ENCODE measurements at places on chromosomes 6 and 20.

- no peaks in the 10 kb centered on the region for H3K36me3 ChIP-seq
- H3K4me1 ChIP-seq = peaks cover 15% of the 10 kb centered on the region
- H3K27me3 ChIP-seq = no peaks in the 10 kb centered on the region
- no peak overlapping the region for H3K4me3 ChIP-seq
- H3K27ac ChIP-seq = peak overlapping the region; percentile 20
- peak; percentile 50 for DNase-seq
Measured at GRCh38 chr6:39835821-39836295, 43.7 kb downstream of the DAAM2 start.

GRCh38 chr20:41068806-41069205 is 40.2 kb downstream of the TOP1 start:
- no peaks in the 10 kb centered on the region for H3K27me3 ChIP-seq
- H3K4me3 ChIP-seq = no peak overlapping the region
- no peak for DNase-seq

- H3K27me3 ChIP-seq = no peaks in the 10 kb centered on the region
- no peaks in the 10 kb centered on the region for H3K4me1 ChIP-seq
- no peak overlapping the region for H3K4me3 ChIP-seq
- no peaks in the 10 kb centered on the region for H3K36me3 ChIP-seq
- no peak for DNase-seq
- H3K27ac ChIP-seq = no peak overlapping the region
Measured at GRCh38 chr6:4420160-4420865, 284.9 kb upstream of the ECI2 start.

- peaks cover 31% of the 10 kb centered on the region for H3K4me1 ChIP-seq
- peak; percentile 86 for DNase-seq
- no peaks in the 10 kb centered on the region for H3K36me3 ChIP-seq
- peak overlapping the region; percentile 13 for H3K4me3 ChIP-seq
- peaks cover 2% of the 10 kb centered on the region for H3K27me3 ChIP-seq
- peak overlapping the region; percentile 77 for H3K27ac ChIP-seq
Measured at GRCh38 chr6:168157272-168158212, 78.5 kb upstream of the FRMD1 start.

GRCh38 chr6:6392214-6393068 is 72.0 kb upstream of the F13A1 start:
- no peaks in the 10 kb centered on the region for H3K4me1 ChIP-seq
- H3K27ac ChIP-seq = no peak overlapping the region
- no peak for DNase-seq
- no peak overlapping the region for H3K4me3 ChIP-seq
- H3K36me3 ChIP-seq = no peaks in the 10 kb centered on the region

DNA sequence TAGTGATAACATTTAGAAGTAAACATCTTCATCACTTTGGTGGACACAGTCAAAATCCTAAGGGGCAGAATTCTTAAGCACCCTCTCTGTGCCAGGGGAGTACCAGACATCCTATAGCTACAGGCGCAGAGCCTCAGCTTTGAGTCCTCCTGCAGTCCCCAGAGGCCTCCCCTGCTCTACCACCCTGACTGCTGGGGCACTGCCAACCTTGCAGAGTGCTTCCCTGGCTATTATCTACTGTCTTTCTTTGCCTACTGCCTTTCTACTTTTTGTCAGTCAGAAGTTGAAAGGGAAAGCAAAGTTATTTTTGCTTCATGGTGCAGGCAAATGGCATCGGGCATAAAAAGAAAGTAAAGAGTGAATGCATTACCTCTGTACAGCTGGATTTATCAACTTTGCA is 80.1 kb downstream of the AIG1 start:
- no peak overlapping the region for H3K4me3 ChIP-seq
- no peak for DNase-seq
- no peaks in the 10 kb centered on the region for H3K27me3 ChIP-seq
- no peaks in the 10 kb centered on the region for H3K4me1 ChIP-seq

- H3K27ac ChIP-seq = no peak overlapping the region
- H3K36me3 ChIP-seq = no peaks in the 10 kb centered on the region
- DNase-seq = no peak
- no peak overlapping the region for H3K4me3 ChIP-seq
- no peaks in the 10 kb centered on the region for H3K27me3 ChIP-seq
- H3K4me1 ChIP-seq = no peaks in the 10 kb centered on the region
Measured at GRCh38 chr6:168507730-168508129, 66.7 kb downstream of the SMOC2 start.

DNA sequence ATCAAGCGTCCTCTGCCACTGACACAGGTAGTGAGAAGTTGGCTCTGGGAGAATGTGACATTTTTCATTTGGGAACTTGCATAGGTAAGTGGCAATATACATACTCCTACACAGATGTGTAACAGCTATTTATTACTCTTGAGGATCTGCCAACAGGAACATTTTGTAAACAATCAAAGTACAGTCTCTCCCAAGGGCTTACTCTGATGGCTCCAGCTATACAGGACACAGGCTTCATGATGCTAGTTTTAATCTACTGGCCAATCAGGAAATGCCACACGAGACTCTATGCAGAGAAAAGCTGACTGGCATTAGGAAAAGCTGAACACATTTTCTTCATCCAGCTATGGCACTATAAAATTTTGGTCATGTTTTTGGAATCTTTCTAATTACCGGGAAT is 57.8 kb downstream of the POPDC3 start:
- H3K36me3 ChIP-seq = no peaks in the 10 kb centered on the region
- H3K4me3 ChIP-seq = no peak overlapping the region
- H3K27ac ChIP-seq = no peak overlapping the region
- no peak for DNase-seq

- H3K27me3 ChIP-seq = no peaks in the 10 kb centered on the region
- no peak overlapping the region for H3K4me3 ChIP-seq
- peaks cover 20% of the 10 kb centered on the region for H3K4me1 ChIP-seq
- no peaks in the 10 kb centered on the region for H3K36me3 ChIP-seq
Measured at GRCh38 chr6:2378891-2379652, 133.7 kb upstream of the GMDS start.

- H3K27ac ChIP-seq = no peak overlapping the region
- no peak overlapping the region for H3K4me3 ChIP-seq
- peaks cover 13% of the 10 kb centered on the region for H3K27me3 ChIP-seq
- DNase-seq = peak; percentile 18
- no peaks in the 10 kb centered on the region for H3K36me3 ChIP-seq
Measured at GRCh38 chr20:3751675-3752385, 15.7 kb downstream of the ADISSP start.

DNA sequence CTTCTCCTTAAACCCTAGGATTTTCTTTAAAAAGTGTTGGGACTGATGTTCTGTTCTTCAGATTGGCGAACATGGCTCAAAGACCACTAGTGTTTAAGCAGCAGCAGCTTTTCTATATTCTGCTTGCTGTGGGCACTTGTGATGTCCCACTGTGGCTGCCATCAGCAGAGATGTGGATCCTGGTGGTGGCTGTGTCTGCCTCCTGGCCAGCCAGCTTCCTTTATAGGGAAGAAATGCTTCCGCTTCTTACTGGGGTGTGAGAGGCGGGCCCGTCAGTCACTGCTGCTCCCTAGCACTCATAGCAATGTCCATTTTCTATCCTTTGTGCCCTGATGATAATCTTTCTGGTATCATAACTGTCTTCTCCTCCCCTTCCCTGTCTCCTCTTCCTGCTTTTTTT is 66.7 kb upstream of the ESR1 start:
- H3K27ac ChIP-seq = no peak overlapping the region
- H3K27me3 ChIP-seq = no peaks in the 10 kb centered on the region
- no peaks in the 10 kb centered on the region for H3K36me3 ChIP-seq
- no peaks in the 10 kb centered on the region for H3K4me1 ChIP-seq
- DNase-seq = no peak
- H3K4me3 ChIP-seq = no peak overlapping the region

GRCh38 chr6:118372413-118372812 is 175.7 kb upstream of the PLN start:
- H3K27ac ChIP-seq = no peak overlapping the region
- peaks cover 6% of the 10 kb centered on the region for H3K4me1 ChIP-seq
- no peaks in the 10 kb centered on the region for H3K36me3 ChIP-seq
- H3K4me3 ChIP-seq = no peak overlapping the region
- H3K27me3 ChIP-seq = no peaks in the 10 kb centered on the region

DNA sequence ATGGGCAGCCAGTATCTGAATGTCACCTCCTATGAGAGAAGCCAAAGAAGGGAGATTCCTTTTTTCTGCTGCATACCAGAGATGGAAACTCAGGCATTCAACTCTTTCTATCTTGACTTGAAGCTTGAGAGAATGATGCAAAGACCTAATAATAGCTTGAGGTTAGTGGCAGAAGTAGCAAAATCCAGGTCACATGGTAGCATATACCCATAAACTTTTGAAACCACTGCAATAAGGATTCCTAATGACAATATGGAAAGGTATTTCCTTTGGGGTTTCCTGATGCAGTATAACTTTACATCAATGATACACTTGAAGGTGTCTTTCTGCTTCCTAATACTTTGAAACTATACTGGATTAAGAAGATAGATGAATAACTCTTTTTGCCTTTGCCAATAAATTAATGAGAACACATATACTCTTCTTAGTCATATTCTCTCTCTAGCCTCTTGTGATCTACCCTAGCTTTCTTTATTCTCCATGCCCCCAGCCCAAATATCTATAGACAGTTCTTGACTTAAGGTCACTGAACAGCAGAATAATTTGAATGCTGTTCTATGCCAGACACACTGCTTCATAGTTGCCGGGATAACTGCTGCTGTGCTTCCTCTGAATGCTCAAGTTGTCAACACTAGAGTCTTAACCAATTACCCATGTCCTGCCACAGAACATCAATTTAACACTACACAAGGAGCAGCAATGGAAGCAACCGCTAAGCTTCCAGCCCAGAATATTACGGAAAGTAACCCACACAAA is 155.5 kb upstream of the SIM1 start:
- H3K4me3 ChIP-seq = no peak overlapping the region
- peak; percentile 91 for DNase-seq

DNA sequence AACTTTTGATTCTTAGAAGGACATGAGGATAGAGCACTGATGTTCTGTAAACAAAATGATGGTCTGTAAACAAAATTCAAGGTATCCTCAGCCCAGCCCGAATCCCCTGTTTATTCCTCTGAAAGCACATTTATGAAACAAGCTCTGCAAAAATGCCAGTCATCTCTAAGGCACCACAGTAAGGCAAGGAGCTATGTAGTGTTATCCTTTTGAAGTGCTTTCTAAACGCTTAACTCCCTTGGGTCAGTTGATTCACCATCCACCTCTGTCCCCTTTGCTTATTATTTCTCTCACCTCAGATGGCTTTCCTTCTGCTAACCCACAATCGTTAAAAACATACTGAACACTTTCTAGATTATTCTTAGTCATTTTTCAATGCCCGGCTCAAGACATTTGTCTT is 93.8 kb downstream of the ATXN1 start:
- H3K27me3 ChIP-seq = no peaks in the 10 kb centered on the region
- no peak for DNase-seq
- H3K36me3 ChIP-seq = no peaks in the 10 kb centered on the region
- peaks cover 21% of the 10 kb centered on the region for H3K4me1 ChIP-seq

- H3K27ac ChIP-seq = no peak overlapping the region
- no peaks in the 10 kb centered on the region for H3K4me1 ChIP-seq
- DNase-seq = no peak
Measured at GRCh38 chr6:150281767-150282166, 87.0 kb upstream of the IYD start.

- no peak for DNase-seq
- no peak overlapping the region for H3K4me3 ChIP-seq
- no peaks in the 10 kb centered on the region for H3K4me1 ChIP-seq
- no peak overlapping the region for H3K27ac ChIP-seq
- H3K27me3 ChIP-seq = no peaks in the 10 kb centered on the region
Measured at GRCh38 chr6:21359926-21360325, 233.6 kb upstream of the SOX4 start.

GRCh38 chr20:61732511-61733210 is 333.0 kb downstream of the TAF4 start:
- H3K27me3 ChIP-seq = no peaks in the 10 kb centered on the region
- H3K27ac ChIP-seq = no peak overlapping the region
- peaks cover 5% of the 10 kb centered on the region for H3K4me1 ChIP-seq
- no peak overlapping the region for H3K4me3 ChIP-seq
- DNase-seq = no peak

DNA sequence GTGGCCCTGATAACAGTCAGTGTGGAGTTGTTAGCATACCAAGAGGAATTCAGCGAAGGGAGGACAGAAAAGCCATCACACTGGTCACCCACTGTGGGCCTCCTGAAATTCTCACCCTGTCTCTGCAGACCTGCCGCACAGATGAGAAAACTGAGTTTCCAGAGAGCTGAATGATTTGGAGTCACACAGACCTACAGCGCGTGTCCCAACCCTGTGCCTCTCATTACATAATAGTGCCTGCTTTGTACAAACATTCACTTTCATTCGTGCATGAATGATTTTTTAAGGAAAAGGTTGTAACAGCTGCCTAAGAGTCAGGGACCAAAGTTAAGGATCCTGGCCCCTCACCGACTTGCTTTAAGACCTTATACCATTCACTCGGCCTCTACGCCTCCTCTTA is 62.7 kb downstream of the THBS2 start:
- peak overlapping the region; percentile 83 for H3K27ac ChIP-seq
- no peaks in the 10 kb centered on the region for H3K36me3 ChIP-seq
- no peak overlapping the region for H3K4me3 ChIP-seq
- H3K4me1 ChIP-seq = peaks cover 28% of the 10 kb centered on the region
- no peaks in the 10 kb centered on the region for H3K27me3 ChIP-seq

- H3K4me1 ChIP-seq = peaks cover 5% of the 10 kb centered on the region
- no peaks in the 10 kb centered on the region for H3K36me3 ChIP-seq
- peak; percentile 79 for DNase-seq
- no peak overlapping the region for H3K4me3 ChIP-seq
Measured at GRCh38 chr6:34301408-34301807, 52.6 kb upstream of the SMIM29 start.

GRCh38 chr6:79796197-79796596 is 151.2 kb downstream of the ELOVL4 start:
- H3K27ac ChIP-seq = no peak overlapping the region
- H3K4me1 ChIP-seq = no peaks in the 10 kb centered on the region
- no peaks in the 10 kb centered on the region for H3K27me3 ChIP-seq
- H3K36me3 ChIP-seq = no peaks in the 10 kb centered on the region
- no peak for DNase-seq
- no peak overlapping the region for H3K4me3 ChIP-seq

GRCh38 chr6:169498916-169499513 is 202.8 kb downstream of the WDR27 start:
- H3K4me1 ChIP-seq = no peaks in the 10 kb centered on the region
- no peak overlapping the region for H3K27ac ChIP-seq
- H3K4me3 ChIP-seq = no peak overlapping the region
- no peaks in the 10 kb centered on the region for H3K27me3 ChIP-seq

- H3K36me3 ChIP-seq = no peaks in the 10 kb centered on the region
- H3K4me1 ChIP-seq = no peaks in the 10 kb centered on the region
- H3K27ac ChIP-seq = no peak overlapping the region
- no peak for DNase-seq
Measured at GRCh38 chr6:132669690-132670291, 10.8 kb upstream of the TAAR1 start.

- peaks cover 7% of the 10 kb centered on the region for H3K4me1 ChIP-seq
- no peaks in the 10 kb centered on the region for H3K27me3 ChIP-seq
- no peaks in the 10 kb centered on the region for H3K36me3 ChIP-seq
- peak; percentile 71 for DNase-seq
- peak overlapping the region; percentile 56 for H3K27ac ChIP-seq
Measured at GRCh38 chr20:53672484-53673129, 79.0 kb upstream of the ZNF217 start.

GRCh38 chr20:1897965-1898464 is 2.8 kb downstream of the SIRPA start:
- H3K36me3 ChIP-seq = no peaks in the 10 kb centered on the region
- DNase-seq = no peak
- no peaks in the 10 kb centered on the region for H3K27me3 ChIP-seq
- peaks cover 15% of the 10 kb centered on the region for H3K4me1 ChIP-seq

Measured in astrocyte (in vitro differentiated cells and primary cell).